ENCODE measurements at places on chromosomes 1 and 21.

- DNase-seq, result no peak
Measured at GRCh38 chr1:151533870-151534269, 6.2 kb upstream of the TUFT1 start.

DNA sequence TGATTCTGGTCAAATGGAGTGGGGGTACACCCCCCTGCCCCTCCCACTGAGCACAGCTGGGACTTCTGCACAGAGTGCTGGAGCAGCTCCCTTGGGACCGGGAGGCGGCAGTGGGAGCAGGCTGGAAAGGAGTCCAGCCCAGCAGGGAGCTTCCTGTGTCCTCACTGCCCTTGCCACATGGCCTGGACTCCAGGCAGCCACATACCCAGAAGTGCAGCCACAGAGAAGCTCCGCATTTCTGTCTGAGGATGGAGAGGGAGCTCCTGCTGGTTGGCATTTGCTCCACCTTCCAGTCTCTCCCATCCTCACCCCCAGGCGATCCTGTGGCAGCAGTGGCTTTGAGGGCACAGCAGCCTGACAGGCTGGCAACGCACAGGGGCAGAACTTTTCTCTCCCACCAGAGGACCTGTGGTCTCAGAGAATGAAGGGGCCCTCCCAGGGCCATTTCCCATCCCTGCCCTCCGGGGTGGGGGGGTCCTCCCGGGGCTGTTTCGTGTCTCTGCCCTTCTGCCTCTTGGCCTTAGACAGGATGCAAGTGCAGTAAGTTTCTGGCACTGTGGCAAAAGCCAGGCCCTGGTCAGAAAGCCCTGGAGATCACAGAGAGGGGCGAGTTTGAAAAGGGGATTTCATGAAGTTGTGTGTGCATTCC lies 103.6 kb upstream of the COL6A1 start:
- no peak for DNase-seq

GRCh38 chr1:116912846-116913245 lies 3.1 kb downstream of the PTGFRN start:
- DNase-seq, result no peak

DNA sequence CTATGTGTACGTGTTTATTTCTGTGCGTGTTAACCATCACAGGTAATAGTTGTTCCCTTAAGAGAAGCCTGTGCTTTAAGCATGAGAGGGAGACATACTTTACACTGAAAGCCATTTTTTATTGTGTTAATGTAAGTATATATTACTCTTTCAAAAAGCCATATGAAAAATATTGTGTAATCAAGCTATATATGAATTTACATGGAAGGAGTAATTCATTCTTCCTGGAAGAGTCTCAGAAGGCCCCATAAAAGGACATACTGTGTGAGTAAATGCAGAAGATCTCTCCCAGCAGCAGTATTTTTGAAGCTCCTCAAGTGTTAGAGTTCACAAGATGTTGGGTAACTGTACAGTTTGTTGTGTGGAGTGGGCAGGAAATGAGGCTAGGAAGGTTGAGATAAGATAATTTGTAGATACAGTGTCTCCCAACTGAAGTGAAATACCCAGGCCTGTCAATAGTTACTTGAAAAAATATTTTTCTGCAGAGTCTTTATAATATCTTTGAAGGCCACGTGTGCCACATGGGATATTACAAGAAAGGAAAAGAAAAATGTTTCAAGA lies 138.3 kb downstream of the PTGER3 start:
- no peak for DNase-seq

DNA sequence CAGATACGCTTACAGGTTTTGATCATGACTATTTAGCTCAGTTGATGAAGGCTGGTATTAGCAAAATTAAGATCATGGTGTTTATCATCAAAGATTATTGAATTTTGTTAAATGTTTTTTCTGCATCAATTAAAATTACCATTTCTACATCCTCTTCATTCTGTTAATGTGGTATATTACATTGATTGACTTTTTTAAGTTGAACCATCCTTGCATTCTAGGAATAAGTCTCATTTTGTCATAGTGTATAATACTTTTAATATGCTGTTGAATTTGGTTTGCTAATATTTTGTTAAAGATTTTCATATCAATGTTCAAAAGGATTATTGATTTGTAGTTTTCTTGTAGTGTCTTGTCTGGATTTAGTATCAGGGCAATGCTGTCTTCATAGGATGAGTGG lies 142.4 kb downstream of the LYPLAL1 start:
- no peak for DNase-seq

- DNase-seq, result no peak
Measured at GRCh38 chr1:109181085-109181806, 32.5 kb upstream of the SARS1 start.

DNA sequence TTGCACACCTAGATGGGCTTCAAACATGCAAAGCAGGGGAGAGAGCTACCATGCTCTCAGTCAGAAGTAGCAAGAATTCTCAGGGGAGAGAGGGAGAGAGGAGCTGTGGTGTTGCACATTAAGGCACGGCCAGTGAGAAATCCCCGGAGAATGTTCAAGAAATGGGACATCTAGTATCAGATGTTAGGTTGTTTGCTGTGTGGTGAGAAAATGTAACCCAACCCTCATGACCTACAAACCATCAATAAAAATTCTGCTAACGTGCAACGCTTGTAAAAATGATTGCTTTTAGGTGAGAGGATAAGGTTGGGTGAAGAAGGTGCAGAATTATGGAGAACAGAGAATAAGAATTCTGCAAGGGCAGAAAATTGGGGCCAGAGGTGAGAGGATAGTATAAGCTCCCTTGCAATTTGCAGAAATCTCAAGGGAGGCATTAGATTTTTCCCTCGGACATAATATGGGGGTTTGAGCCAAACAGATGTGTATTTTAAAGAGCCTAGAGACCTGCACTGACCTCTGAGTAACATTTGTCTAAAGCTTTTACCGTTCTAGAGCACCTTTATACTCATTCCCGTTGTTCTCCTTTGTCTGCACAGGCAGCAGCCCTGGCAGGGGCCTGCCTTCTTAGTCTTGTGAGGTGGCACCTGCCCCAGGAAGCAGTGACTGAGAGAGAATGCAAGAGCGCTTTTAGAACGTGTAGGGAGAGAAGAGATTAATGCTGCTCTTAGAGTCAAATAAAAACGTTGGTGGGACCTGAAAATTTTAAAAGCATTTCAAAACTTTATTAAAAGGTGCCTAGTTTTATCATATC lies 25.4 kb upstream of the KIAA0040 start:
- no peak for DNase-seq

DNA sequence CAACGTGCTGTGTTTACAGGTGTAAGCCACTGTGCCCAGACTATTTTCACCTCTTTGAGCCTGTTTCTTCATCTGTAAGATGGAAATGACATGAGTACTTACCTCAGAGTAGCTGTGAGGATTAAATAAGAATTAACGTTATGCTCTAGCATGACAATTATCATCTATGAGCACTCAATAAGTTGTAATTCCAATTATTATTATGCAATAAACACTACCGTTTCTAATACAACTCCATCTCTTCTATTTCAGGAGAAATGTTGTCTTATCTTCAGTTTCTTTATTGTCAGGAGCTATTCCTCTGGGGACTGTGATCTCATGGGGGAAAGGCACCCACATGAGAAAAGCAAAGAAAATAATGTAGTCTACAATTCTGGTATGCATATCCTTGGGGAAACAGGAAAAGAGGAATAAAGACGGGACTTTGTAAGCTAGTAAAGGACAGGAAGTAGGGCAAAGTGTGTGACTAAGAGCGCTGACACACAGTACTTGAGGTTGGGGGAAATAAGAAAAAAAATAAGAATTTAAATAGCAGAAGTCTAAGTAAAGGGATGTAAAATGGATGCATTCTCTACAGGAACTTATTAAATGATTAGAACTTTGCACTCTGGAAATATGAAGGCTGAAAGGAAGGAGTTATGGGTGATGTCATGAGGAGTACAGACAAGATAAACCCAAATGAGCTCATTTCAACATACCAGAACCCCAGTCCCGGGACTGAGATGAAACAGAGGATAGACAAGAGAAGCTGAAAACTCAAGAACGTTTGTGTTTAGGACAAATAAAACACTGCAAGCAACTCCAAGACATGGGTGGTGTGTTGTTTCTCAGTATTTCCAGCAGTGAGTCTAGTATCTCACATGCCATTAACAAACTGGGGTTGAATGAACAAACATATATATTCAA lies 9.8 kb downstream of the PHC2 start:
- no peak for DNase-seq

DNA sequence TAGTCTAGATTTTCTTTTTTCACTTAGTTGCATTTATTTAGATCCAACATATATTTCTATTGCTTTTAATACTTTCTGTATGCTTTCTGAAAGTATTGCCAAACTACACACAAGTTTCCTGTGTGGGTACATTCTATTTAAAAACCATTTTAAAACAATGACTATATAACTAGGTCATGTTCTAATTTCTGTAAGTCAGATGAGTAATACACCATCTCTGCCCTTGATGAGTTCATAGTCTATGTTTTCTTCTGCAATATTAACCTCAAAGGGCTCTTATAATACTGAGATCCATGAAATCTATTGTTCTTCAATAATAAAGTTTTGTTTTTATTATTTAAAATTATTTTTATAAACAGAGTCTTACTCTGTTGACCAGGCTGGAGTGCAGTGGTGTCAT lies 68.3 kb downstream of the RNASEL start:
- no peak for DNase-seq

DNA sequence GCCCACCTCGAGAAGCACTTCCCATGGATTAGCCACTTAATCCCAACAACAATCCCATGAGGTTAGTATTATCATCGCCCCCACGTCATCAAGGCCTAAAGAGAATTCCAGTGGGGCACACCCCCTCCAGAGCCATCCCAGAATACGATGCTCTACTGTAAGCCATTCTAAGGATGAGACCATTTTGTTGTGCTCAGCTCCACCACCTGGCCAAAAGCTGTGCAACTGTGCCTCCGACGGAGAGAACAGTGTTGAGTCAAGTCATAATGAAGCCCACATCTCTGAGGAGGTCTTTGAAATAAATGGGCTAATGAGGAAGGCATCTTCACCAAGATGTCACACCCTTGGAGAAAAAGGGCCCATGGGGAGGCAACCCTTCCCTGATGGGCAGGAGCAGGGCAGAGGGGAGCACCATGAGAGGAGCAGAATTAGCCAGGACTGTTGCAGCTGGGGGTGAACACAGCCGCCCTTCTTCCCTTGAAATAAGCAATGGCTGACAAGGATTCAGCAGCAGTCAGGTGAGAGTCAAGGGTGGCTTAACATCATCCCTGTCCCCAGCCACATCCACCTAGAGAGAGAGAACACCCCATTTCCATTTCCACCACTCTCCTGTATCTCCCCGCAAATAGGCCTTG lies 14.6 kb downstream of the SYF2 start:
- DNase-seq, result no peak

DNA sequence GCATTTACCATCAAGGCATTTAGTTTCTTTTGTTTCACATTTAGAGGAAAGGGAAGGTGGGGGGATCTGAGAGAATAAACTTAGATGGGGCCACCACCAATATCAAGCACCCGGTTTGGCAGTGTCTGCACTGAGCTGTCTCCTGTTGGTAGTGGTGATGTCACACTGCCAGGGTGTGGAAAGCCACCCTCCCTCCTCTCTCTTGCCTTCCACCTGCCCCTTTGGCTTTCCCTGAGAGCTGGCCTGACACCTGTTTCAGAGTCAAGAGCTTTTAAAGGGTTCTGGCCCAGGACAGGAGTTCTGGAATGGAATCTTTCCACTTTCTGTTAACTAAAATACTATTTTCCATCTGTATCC lies 13.4 kb downstream of the ATF3 start:
- DNase-seq, result no peak
